ENCODE measurements at places on chromosomes 1 and 21. TPM values are rescaled to one million over a fixed set of nuclear protein-coding genes. Genes with fewer than 3 reads are reported as not detected.

GRCh38 chr1:15961492-15961891, 14.4 kb downstream of the ZBTB17 start:
- no peak for DNase-seq

NUP133 gene
- 59.7 TPM for total RNA-seq

USH2A gene
- not detected for total RNA-seq

WNT3A gene
- not detected for total RNA-seq

OR14C36 gene
- not detected for total RNA-seq

Data from activated CD8-positive, alpha-beta T cell treated with anti-CD3 and anti-CD28 coated beads for 36 hours (primary cell).